CD4-positive, alpha-beta memory T cell (primary cell): ENCODE measurements at places on chromosomes 7 and 10.

- H3K27ac ChIP-seq = no peak overlapping the region
- no peaks in the 10 kb centered on the region for H3K27me3 ChIP-seq
- H3K4me1 ChIP-seq = no peaks in the 10 kb centered on the region
- DNase-seq = no peak
- H3K4me3 ChIP-seq = no peak overlapping the region
These were observed 50.2 kb upstream of the PODXL start for GRCh38 chr7:131606346-131607290.

DNA sequence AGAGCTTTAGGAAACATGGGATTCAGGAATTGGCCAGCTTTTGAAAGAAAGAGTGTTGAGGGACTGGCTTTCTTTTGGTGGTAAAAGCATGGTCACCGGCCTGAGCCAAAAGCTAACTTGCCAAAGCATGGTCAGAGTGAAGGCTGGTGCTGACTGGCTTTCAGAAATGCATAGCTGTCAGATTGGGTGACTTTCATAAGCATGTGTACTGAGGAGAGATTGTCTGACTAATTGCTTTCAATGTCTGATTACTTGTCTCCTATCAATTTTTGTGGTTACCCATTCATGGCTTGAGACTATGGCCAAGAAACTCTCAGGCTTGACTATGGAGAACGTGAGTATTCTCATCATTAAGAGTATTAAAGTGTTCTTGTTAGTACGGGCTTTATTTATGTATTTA lies 28.2 kb downstream of the ZNF25 start:
- H3K27me3 ChIP-seq = no peaks in the 10 kb centered on the region
- no peak overlapping the region for H3K4me3 ChIP-seq
- DNase-seq = no peak
- peaks cover 15% of the 10 kb centered on the region for H3K36me3 ChIP-seq
- no peak overlapping the region for H3K27ac ChIP-seq
- no peaks in the 10 kb centered on the region for H3K4me1 ChIP-seq

- no peak overlapping the region for H3K27ac ChIP-seq
- H3K27me3 ChIP-seq = no peaks in the 10 kb centered on the region
- no peak overlapping the region for H3K4me3 ChIP-seq
- H3K4me1 ChIP-seq = no peaks in the 10 kb centered on the region
These were observed 547.5 kb upstream of the FOXK1 start for GRCh38 chr7:4134631-4135030.

DNA sequence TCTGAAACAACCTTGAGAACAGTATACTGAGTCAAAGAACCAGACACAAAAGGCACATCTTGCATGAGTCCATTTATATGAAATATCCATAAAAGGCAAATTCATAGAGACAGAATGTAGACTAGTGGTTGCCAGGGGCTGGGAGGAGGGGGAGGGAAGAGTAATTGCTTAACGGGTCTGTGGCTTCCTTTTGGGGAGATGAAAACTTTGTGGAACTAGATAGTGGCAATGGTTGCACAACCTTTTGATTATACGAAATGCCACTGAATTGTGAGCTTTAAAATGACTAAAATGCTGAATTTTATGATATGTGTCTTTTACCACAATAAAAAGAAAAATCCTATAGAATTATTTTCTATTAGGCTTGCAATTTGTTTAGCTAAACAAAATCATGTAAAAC lies 16.8 kb downstream of the ADRB1 start:
- no peak overlapping the region for H3K27ac ChIP-seq
- no peaks in the 10 kb centered on the region for H3K4me1 ChIP-seq
- H3K36me3 ChIP-seq = no peaks in the 10 kb centered on the region
- DNase-seq = no peak
- H3K4me3 ChIP-seq = no peak overlapping the region

- H3K27ac ChIP-seq = no peak overlapping the region
- H3K4me3 ChIP-seq = no peak overlapping the region
- no peak for DNase-seq
- no peaks in the 10 kb centered on the region for H3K4me1 ChIP-seq
- H3K27me3 ChIP-seq = no peaks in the 10 kb centered on the region
These were observed 15.2 kb downstream of the GPR85 start for GRCh38 chr7:113071465-113071864.

DNA sequence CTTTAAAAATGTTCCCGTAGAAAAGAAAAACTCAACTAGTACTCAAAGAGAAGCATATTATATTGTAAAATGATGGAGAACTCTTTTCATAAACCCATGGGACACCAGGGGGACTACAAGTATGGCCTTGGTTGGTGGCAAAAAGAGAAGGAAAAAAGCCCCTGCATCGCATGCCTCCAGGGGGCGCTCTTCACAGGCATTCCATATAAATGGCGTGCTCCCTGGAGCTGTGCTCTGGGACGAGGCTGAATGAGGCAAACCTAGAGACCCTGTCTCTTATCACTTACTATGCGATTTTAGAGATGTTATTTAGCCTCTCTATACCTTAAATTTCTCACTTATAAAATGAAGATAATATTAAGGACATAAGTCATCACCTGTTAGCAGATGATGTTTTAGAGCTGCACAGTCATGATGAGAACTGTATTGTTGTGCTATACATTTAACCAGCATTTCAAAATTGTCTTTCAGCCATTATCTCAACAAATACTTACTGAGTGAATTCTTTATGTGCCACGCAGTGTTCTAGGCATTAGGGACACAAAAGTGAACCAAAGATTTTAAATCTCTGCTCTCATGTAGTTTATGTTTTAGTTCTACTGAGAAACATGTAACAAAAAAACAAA lies 105.8 kb downstream of the ARHGAP21 start:
- peaks cover 13% of the 10 kb centered on the region for H3K4me1 ChIP-seq
- no peaks in the 10 kb centered on the region for H3K27me3 ChIP-seq
- H3K36me3 ChIP-seq = no peaks in the 10 kb centered on the region
- H3K27ac ChIP-seq = no peak overlapping the region
- no peak overlapping the region for H3K4me3 ChIP-seq

- H3K4me3 ChIP-seq = no peak overlapping the region
- H3K4me1 ChIP-seq = no peaks in the 10 kb centered on the region
- no peak overlapping the region for H3K27ac ChIP-seq
- no peak for DNase-seq
- H3K27me3 ChIP-seq = no peaks in the 10 kb centered on the region
These were observed 50.7 kb downstream of the TAS2R16 start for GRCh38 chr7:122944682-122945303.

DNA sequence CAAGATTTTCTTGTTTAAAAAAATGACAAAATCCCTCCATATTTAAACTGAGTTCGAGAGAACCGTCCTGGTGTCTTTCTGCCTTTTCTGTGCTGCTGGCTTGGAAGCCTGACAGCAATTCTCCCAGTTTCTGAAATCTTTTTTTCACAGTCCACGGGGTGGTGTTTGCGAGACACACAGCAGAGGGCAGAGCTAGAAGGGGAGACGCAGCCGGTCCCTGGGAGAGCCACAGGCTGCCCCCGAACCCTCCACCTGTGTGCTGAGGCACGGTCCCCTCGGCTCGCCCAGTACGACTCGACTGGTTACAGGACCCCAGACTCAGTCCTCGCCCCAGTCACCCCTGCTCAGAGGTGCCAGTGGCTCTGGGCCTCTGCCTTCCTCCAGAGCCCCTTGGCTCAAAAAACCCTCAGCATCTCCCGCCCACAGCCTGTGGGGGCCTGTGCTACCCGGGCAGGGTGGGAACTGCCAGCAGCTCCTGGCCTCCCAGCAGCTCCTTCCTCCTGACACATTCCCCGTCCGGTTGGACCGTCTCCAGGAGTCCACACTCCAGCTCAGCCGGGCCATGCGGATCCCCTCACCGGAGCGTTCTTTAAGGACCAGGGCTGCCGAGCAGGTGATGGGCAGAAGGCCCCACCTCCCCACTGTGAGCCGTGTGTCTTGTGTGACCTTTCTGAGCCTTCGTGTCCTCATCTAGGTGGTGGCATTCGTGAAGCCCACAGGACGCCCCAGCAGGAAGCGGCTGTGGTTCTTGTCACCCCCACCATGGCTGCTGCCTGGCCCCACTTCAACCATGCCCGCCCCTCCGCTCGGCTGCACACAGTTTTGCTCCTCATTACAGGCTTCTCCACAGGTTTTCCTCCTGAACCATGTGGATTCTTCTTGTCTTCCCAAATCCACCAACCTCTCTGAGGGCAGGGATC lies 52.3 kb upstream of the EN2 start:
- H3K27ac ChIP-seq = no peak overlapping the region
- no peaks in the 10 kb centered on the region for H3K27me3 ChIP-seq
- H3K36me3 ChIP-seq = no peaks in the 10 kb centered on the region
